D341Med (cell line): ENCODE measurements at places on chromosomes 4 and X.

- no peak for DNase-seq
Measured at GRCh38 chr4:16029262-16029661, 54.6 kb downstream of the PROM1 start.

DNA sequence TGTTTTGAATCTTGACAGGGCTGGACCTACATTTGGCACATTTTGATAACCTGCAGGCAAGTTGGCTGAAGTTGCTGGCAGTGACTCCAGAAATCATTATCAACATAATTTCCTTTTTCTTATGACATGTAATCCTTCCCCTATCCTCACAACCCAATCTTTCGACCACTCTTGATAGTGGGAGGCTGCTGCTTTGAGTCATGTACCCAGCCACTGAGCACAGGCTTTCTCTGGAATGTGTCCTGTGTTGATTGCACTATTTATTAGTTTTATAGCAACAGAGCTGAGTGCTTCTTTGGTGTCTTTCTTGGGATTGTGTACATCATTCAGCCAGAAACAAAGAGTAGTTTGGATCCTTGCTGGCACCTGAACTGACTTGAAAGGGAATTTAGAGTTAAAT lies 183.1 kb upstream of the LEF1 start:
- DNase-seq: no peak

GRCh38 chrX:68894513-68895340 lies 65.9 kb downstream of the EFNB1 start:
- DNase-seq: no peak

- peak; percentile 38 for DNase-seq
Measured at GRCh38 chrX:131675596-131676194, 131.8 kb downstream of the OR13H1 start.

GRCh38 chr4:185881430-185881829 lies 69.4 kb upstream of the SORBS2 start:
- no peak for DNase-seq

GRCh38 chr4:81166458-81167160 lies 48.4 kb downstream of the PRKG2 start:
- no peak for DNase-seq

DNA sequence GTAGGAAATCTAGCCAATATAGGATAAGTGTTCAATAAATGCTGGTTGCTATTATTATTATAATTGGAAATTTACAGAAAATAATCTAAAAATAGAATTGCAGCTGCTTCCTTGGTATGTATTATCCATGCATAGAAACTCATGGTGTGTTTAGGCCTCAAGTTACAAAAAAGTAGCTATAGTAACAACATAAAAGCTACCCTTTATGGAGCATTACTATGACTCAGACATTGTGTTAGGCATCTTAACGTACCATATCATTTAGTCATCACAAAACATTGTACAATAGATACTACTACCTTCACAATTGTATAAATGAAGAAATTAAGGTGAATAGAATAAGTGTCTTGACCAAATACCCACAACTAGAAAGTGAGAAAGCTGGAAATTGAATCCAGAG lies 126.9 kb upstream of the NRK start:
- DNase-seq: no peak

DNA sequence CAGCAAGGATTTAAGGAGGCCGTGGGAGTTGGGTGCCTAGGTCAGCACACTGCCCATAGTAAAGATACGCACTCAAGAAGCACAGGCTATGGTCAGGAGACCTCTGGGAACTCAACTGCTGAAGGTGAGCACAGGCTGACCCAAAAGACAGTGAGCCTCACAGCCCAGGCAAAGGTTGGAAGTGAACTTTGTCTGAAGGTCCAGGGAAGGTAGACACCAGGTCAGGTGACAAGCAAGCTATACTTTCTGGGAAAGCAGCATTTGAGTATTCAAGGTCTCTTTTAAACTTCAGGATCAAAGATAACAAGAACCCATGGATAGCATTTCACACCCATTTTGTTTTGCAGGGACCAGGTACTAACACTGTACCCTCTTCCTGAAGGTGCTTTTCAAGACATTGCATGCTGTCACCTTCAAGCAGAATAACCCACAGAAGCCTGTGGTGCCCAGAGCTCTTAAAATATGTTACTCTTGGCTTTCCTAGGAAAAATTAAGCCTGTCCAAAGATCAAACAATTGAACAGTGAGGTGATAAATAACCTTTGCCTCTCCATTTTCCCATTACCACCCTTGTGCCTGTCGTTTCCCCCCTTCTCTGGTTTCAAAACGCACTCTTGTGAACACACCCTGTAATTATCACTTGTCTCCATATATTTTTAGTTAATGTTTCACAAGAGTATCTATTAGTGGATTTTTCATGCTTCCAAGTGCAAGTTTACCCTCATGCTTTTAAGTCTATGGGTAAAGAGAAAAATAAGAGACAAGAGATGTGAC lies 3.4 kb upstream of the S100G start:
- DNase-seq: no peak

DNA sequence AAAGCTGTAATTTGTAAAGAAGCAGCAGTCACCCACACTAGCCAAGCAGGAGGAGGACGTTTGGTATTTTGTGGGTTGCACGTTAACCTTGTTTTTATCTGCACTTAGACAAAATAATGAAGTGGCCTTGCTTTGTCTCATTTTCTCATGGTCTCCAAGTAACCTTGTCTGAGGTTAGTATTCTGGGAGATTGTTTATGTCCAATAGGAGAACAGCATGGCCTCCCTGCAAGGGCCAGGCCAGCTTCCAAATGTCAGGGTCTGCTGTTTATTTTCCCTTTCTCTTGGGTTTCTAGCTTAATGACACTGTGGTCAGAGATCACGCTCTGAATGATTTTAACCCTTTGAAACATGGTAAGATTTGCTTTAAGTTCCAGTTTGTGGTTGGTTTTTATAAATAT lies 29.9 kb downstream of the PNMA6E start:
- DNase-seq: no peak

DNA sequence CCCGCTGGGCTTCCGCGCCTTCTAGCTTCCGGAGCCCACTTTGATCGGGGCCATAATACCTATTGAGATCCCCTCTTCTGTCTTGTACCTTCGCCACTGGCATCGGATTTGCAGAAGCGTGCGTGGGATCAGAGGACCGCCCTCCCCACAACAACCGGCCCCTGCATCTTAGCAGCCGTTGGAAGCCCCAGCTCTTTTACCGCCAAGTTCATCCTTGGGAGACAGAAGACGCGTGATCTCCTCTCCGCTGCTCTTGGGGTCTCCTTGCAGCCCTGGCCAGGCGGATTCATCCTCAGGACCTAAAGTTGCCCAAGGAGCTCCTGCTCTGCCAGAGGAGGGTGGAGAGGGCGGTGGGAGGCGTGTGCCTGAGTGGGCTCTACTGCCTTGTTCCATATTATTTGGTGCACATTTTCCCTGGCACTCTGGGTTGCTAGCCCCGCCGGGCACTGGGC lies 1.6 kb downstream of the SLIT2 start:
- DNase-seq: peak; percentile 38

DNA sequence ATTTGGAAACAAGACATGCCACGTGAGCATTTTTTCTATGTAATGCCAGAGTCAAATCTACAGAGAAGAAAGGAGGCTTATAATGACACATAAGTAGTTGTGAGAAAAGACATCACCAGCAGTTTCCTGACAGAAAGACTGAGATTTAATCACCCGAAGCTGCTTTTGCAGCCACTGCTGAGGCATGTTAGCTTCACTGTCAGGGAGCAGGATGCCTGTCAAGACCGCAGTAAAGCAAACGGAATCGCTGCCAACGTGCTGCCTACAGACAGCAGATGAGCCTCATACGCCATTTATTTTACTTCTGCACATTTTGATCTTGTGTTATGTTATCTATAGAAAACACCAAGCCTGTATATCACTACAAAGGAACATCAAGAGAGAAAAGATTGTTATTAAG lies 68.7 kb upstream of the NDST3 start:
- DNase-seq: no peak

DNA sequence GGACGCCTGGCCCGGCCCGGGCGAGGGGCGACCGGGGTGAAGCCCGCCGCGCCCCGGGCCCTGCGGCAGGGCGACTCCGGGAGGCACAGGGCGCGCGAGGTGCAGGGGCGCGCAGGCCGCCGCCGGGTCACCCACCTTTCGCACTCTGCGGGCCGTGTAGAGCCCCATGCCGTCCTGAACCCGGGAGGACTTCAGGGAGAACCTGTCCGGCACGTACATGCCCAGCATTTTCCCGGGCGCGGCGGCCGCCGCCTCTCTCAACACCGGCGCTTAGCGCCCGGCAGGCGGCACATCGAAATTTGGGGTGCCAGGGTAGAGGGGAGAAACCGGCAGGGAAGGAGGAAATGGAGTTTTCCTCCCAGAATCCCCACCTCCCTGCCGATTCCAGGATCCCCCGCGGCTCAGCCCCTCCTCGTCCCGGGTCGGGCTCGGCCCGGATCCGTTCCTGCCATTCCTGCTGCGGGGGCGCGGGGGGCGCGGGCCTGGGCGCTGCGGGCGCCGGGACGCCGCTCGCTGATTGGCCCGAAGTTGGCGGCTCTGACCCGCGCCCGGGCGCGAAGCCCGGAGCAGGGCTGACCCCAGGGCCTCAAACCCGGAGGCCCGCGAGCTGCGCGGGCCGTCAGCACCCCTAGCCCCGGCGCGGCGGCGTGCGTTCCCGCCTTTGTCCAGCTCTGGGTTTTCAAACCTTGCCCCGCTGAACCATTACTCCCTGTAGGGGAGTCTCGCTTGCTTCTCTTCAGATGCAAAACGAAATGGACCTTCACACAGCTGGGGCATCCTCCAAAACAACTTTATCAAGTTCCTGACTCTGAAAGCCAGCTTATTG lies at the start of gene PRDM5:
Gene PRDM5 (minus strand): TSS at position 346 of the 826 bp plus-strand sequence. CDS start 118 bp downstream, at position 228.
- peak; percentile 78 for DNase-seq
